ENCODE measurements at places on chromosomes 2 and 18.

- DNase-seq = no peak
Measured at GRCh38 chr2:19736191-19736831, 165.5 kb downstream of the TTC32 start.

DNA sequence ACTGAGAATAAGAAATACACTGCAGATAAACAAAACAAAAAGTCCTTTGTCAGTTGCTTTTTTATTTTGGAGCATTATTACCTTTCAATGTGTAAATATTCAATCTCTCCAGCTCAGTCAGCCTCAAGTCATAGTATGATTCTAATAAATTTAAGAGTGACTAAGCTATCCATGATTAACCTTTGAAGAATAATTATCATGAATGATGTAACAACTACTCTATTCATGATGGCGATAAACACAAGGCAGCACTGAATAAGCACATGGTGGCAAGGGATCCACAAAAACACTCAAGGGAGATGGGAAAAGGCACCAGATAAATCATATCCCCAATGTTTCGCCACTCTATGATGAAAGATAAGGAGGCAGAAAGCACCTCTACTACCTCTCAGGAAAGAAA lies 67.0 kb downstream of the MAP4K3 start:
- no peak for DNase-seq

DNA sequence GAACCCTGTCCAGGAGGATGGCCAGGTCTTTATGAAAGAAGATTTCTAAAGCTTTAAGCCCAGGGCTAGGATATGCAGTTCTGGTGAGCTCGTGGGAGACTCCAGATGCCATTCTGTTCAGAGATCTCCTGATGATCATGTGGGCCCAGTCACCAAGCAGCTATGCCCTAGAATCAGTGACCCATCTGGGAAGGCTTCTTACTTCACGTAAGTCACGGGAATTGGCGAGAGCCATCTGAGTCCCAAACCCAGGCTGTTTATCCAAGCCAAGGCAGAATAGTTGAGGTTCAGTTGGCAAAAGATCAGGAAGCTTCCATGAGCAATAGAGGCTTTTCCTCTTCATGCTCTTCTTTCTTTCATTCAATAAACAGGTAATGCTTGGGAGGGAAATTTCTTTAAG lies 23.9 kb downstream of the ANTXR1 start:
- no peak for DNase-seq

GRCh38 chr18:28183418-28184078 lies 6.6 kb upstream of the CDH2 start:
- DNase-seq = no peak

DNA sequence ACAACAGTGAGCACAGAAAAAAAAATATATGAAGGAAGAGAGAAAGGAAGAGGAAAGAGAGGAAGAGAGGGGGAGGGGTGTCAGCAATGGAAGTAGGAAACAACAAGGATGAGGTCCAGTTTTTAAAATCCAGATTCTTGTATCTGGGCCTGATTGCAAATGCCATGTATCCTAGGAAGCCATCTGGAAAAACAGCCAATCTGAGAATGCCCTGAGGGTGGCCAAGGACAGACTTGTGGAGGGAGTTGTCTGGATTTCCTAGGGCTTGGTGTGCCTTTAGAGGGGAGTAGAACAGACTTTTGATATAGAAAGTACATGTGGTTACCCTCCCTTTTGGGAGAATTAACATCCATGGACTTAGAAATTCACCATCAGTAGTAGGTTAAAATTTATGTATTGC lies 47.1 kb downstream of the PRKCE start:
- no peak for DNase-seq

GRCh38 chr18:59420244-59420643 lies 61.2 kb upstream of the LMAN1 start:
- no peak for DNase-seq

DNA sequence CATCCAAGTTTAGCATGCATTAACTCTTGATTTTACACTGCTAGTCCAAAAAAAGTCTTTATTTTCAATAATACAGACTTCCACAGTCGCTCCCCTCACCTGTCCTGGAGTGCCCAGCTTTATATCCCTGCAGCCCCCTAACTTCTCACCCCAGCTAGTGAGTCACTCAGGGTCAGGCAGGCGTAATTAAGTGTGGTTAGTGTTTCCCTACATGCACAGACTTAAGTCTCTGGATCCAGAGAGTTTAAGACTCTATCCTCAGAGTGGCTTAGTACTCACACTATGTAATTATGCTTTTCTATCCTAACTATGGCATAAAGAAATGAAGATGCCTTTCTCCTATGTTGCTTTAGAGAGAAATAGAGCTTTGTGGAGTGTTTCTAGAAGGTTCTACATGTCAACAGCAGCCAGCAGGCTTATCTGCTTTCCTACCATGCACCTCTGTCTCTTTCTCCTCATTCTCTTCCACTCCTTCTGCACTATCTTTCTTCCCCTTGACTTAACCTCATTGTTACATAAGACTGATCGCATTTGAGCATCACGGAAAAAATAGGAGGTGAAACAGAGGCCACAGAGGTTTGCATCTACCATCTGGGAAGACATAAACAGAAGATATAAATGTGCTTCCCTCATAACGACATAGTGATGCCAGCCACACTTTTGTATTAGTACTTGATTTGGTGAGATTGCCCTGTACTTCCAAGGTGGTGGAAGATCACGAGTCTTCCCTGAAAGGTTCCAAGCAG lies 34.4 kb upstream of the PMAIP1 start:
- no peak for DNase-seq

DNA sequence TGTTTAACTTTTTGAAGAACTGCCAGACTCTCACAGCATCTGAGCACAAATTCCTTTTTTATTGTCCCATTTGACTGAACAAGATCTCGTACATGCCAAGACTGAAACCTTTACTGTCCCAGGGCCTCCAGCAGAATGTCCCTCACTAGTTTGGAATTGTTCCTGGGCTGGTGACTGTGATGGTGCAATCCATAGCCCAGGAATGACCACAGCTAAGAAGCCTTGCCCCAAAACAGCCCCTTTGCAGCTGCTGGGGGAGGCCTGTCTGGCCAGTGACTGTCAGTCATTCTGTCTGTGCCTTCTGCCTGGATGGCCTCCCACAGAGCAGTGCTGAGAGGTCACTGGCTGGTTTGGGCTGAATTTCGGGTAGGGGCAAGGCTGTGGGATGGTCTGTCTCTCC lies 184.5 kb upstream of the MSH6 start:
- no peak for DNase-seq

DNA sequence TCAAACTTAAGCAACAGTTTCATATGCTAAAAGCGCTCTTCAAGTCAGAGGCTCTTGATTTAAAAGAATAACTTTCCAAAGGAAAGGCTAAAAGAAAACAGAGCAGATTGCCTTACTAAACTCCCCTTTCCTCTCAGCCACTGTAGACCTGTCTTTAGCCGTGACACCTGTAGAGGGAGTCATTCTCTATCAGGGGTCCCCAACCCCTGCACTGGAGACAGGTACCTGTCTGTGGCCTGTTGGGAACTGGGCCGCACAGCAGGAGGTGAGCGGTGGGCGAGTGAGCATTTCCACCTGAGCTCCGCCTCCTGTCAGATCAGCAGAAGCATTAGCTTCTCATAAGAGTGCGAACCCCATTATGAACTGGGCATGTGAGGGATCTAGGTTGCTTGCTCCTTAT lies 9.6 kb downstream of the SLC14A1 start:
- no peak for DNase-seq

DNA sequence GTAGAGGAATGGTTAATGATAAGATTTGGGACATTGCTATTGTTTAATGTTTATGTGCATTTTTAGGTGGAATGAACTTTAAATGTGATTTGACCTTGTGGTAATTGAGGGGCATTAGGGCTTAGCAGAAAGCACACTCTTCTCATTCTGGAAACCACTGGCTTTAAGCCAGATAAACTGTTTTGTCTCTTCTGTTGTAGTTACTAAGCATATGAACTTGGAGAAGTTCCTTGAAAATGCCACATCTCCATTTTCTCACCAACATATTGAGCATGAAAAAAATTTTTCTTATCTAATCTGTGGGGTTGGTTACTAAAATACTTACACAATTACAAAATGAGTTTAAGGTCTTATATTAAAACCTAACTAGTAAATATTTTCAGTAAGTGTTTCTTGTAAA lies 70.8 kb upstream of the FSHR start:
- no peak for DNase-seq

DNA sequence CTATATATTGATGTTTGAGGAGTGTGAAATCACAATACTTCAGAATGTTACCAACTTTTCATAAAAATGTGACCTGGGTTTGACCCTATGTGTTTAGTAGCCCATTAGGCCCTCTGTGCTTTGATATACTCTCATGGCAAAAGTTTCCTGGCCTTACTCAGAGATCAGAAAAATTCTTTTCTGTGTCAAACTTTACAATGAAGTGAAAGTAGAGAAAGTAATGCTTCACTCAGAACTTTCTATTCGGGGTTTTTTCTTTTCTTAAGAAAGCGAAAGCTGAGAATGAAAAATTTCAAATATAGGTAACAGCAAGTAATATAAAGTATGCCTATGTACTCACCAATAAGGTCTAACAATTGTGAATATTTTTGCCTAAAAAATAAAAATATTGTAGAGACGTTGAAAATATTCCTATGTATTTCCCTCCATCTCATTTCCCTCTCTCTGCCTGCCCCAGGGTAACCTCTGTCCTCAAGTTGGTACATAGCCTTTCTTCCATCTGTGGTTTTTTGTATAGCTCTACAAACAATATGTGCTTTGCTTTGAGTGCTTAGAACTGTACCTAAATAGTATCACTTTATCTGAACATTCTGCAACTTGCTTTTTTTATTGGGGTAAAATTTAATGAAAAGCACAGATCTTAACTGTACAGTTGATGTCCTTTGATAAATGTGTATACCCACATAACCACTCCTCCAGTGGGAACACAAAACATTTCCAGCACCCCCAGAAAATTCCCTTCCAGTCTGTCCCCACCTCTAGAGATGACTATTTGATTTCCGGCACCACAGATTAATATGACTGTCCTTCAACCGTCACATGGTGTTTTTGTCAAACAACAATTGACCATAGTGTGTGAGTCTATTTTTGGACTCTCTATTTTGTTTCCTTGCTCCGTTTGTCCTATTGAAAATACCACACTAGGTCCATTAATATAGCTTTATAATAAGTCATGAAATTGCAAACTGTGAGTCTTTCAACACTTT lies 10.3 kb upstream of the ACKR3 start:
- DNase-seq = no peak

GRCh38 chr18:70288171-70288850 lies 534 bp upstream of the SOCS6 start:
- DNase-seq = no peak

DNA sequence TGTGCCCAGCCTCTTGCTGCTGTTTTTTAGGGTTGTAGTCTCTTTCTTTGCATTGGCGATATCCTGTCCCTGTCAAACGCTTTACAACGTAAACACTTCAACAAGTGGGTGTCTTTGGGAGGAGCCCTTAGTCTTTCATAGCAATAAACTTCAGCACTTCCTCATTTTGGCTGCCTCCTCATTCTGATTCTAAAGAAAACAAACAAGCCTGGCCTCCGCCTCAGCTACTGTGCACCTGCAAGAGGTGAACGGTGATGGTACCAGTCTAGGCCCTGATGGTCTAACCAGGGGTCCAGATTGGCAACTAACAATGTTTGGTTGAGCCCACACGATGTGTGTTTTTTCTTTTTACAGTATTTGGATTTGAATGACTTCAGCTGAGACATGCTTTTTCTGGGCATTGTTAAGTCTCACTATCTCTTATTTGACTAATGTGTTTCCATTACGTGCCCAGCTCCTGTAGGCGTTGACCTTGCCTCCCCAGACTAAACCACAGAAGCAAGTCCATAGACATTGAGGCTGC lies 53.2 kb upstream of the CUL3 start:
- DNase-seq = peak; percentile 4

GRCh38 chr2:33022395-33022985 lies 75.7 kb downstream of the LTBP1 start:
- no peak for DNase-seq

- peak; percentile 68 for DNase-seq
Measured at GRCh38 chr2:144470334-144470733, 49.6 kb downstream of the ZEB2 start.

DNA sequence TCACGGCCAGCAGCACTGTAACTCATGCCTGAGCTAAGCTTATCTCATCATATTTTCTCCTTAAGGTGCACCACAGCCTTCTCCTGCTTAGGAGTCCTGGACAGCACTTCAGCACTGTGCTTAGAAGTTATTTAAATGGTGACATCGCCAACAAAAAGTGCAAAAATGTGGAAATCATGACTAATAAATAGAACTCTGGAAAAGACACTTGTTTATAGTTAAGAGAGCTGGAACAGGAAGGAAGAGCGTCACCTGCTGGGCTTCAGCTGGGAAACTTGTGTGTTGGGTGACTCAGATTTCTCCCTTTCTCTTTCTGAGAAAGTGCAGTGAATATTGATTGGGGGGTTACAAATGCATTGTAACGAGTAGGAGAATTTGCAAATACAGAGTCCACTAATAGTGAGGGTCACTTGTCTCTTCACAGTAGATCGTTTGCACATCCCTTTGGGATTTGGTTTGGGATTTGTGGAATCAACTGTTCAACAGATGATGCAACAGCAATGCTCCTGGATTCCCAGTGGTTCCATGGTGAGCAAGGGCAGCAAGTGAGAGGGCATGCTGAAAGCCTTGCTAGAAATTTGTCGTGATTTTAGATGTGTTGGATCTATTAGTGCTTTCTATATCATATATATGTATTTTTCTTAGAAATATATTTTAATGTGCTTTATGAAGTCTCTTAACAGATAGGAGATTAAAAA lies 84.2 kb downstream of the DOK6 start:
- no peak for DNase-seq

- no peak for DNase-seq
Measured at GRCh38 chr2:7725171-7725849, 808.1 kb downstream of the RNF144A start.

Data from LNCaP clone FGC (cell line).